ENCODE measurements at places on chromosomes 16 and 17.

DNA sequence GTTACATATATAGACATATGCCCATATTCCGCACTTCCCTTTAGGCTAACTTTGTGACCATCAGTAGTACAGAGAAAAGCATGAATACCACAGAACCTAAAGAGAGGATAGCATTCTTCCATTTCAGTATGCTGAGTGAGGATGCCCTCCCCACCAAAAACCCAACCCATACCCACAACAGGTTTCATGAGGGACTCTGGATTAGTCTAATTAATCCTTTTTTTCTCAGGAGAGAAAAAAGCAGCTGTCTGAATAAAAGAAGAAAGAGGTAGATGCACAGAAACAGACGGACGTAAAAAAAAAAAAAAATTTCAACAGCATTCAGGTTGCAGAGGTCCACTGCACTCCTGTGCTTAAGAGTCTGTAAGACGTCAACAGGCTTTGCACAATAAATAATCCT, 6.7 kb downstream of the MMD start:
- DNase-seq, result no peak

DNA sequence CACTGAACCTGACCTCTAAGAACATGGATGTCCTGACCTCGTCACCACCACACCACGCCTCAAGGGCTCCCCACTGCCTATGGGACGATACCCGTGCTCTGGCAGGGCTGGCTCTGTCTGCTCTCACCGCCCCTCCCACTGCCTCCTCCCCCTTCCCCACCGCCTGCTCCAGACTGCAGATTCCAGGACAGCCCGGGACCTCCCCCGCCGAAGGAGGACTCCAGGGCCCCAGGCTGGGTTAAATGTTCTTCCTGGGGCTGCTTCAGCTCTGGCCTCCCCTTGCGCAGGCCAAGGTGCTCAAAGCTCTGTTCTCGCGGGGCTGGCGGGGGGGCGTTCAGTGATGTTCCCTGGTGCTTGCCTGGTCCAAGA, 3.1 kb downstream of the NPW start:
- no peak for DNase-seq

GRCh38 chr16:61580579-61580978, 455.7 kb downstream of the CDH8 start:
- no peak for DNase-seq

DNA sequence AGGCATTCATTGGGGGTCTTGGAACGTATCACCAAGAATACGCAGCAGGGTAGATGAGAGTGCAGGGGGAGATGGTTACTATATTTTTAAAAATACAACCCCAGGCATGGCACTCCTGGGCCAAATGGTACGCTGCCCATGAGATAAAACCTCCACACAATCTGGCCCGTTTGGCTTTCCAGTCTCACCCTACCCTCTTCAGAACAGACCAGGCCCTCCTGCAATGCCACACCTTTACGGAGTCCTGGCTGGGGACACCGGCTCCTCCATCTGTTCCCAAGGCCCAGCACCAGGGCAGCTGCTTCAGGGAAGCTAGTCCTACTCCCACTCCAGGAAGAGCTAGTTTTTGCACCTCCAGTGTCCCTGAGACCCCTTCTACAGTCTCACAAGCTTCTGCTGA, 24.4 kb downstream of the SNN start:
- no peak for DNase-seq

- DNase-seq, result no peak
These were observed 107.1 kb upstream of the GSE1 start for GRCh38 chr16:85505794-85506634.

- no peak for DNase-seq
These were observed 727 bp downstream of the RPL26 start for GRCh38 chr17:8382052-8382879.

- DNase-seq, result no peak
These were observed 21.4 kb upstream of the CACNA1H start for GRCh38 chr16:1131378-1131994.

- no peak for DNase-seq
These were observed 831 bp downstream of the CA7 start for GRCh38 chr16:66845080-66845410.

DNA sequence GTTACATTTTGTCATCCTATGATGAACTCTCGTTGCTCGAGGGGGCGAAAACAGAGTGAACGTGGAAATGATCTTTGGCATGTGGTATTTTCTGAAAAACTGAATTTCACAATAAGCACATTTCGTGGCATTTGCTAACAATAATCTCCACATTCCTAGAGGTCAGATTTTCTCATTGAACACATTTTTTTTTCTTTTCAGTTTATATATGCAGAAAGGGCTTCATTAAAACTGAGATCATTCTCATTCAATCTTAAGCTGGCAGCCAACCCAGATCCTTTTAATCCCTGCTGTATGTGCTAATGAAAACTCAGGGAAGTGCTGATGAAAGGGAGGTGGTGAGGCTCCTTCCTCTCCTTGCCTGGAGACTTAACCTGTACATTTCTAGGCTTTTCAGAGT, 52.6 kb downstream of the PRKCA start:
- no peak for DNase-seq
